Tongue (tissue), 3 donors: ENCODE measurements at places on chromosomes 1 and 21. TPM values are rescaled to one million over a fixed set of nuclear protein-coding genes. Genes with fewer than 3 reads are reported as not detected.

Gene SRGAP2C
- 31.9 TPM for total RNA-seq

Gene TNFRSF1B
- 10.7 TPM for total RNA-seq

Gene TMEM200B
- 11.0 TPM for total RNA-seq

Gene SERPINC1
- not detected for total RNA-seq

Gene ACTA1
- 4,424 TPM for total RNA-seq

Gene CFAP107
- not detected for total RNA-seq

Gene C1QTNF12
- 6.3 TPM for total RNA-seq

Gene ANKRD65
- total RNA-seq: 13.4 TPM

Gene TNFRSF4
- total RNA-seq: 2.9 TPM

Gene PLEKHG5
- 24.5 TPM for total RNA-seq

Gene STUM
- total RNA-seq: 7.4 TPM
